ENCODE measurements at places on chromosomes 2 and 18.

DNA sequence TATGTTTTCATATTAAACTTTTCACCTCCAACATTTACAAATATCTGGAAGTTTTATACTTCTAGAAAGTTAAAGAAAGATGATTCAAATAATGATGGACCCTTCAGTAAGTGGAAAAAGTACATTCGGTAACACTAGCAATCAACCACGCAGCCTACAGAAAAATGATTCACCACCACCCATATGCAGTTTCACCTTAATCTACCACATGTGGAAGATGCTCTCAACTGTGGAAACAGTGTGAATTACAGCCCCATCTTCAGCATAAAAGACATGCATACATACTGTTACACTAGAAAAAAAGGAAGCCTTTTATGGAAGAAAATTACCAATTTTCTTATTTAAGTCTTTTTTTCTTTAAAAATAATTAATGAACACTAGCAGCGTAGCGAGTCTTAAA is 1.1 kb downstream of the SLC38A11 start:
- no peak for DNase-seq

DNA sequence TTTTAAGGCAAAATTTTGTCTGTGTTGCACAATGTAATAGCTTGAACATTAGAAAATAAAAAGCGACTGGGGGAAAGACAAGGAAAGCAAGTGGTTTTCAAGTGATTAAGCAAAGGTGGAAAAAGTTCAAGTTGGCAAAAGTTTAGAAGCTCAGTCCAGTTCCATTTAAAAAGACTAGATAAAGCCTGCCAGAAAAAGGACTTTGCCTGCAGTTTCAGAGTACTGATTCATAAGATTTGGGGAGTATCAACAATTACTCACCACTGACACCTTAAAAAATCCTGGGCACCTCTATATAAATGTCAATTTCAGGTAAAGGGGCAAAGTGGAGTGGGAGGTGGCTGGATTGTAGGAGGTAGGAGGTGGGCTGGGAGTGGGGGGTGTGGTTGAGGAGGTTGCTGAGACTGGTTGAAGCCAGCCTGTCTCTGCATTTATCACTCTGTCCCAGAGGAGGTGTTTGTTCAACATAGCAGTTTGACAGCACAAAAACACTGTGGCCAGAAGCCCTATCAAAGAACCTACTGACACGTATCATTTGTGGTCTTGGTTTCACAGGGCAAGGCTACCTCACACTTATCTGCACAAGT is 14.6 kb downstream of the ZEB2 start:
- DNase-seq: no peak

GRCh38 chr18:59549503-59550173 is 147.6 kb downstream of the CCBE1 start:
- no peak for DNase-seq

- DNase-seq: peak; percentile 58
These were observed 15.9 kb downstream of the FBXO41 start for GRCh38 chr2:73268366-73268829.

- no peak for DNase-seq
These were observed 238.7 kb downstream of the TGIF1 start for GRCh38 chr18:3688690-3689089.

DNA sequence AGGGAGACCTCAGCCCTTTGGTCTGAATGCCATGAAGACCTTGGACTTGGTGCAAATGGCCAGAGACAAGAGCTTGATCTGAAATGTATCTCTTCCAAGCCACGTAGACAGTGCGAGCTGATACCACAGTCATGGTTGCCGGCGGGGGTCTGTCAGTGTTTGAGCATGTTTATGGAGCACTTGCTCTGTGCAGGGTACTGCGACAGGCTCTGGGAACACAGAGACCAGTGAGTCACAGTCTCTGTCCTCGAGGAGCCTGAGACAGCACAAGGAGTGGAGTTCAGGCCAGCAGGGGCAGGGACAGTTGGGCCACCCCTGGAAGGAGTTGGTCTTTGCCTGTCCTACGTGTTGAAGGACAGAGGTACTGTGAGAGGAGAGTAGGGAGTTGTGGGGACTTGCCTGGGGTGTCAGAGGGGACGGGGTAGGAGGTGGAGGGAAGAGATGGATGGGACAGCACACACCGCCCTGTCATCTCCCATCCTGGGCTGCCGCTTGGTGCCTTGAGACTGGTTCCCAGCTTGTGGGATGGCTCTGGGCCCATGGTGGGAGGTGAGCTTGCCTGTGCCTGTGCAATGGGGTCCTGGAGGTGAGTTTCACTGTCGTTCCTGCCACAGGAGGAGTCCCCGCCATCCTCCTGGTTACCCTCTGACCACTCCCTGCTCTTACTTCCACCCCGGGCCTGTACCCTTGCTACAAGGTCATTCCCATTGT is 39.5 kb downstream of the ATP6V1C2 start:
- no peak for DNase-seq

GRCh38 chr2:144503242-144503641 is 16.7 kb downstream of the ZEB2 start:
- no peak for DNase-seq

- DNase-seq: no peak
These were observed 39.0 kb upstream of the NPAS2 start for GRCh38 chr2:100781009-100781325.

- no peak for DNase-seq
These were observed 871.8 kb downstream of the SLC4A3 start for GRCh38 chr2:220499225-220499624.

DNA sequence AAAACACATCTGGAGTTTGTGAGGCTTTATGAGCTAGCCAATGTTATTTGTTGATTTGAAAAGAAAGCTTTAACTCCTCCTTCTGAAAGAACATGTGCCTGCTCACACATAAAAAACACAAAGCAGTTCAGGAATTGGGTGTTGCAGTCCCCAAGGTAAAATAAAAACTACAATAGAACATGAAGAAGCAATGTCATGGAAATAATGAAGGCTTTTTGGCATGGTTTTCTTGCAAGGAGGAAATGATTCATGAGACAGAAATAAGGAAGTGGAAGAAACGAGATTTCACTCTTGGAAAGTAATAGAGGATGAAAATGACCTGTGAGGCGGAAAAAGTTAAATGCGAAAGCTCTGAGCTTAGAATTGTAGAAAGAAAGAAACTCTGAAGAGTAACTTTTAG is 81.1 kb downstream of the TRIB2 start:
- no peak for DNase-seq

DNA sequence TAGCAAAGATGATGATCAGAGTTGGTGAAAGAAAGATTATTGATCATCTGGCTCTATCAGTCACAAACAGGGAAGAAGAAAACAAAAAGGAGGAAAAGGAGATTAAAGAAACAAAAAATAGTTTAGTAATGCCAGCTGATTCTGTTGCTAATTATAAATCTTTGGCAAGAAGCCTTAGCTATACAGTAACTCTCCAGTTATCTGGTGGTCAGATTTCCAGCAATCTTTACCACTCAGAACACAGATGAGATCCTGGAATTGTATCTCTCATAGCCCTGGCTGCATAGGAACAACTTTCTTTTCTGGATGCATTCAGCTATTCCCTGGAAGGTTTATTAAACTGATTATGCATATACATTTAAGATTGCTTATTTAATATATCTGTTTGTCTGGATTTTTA is 256.8 kb upstream of the ZEB2 start:
- DNase-seq: no peak
